CD4-positive, CD25-positive, alpha-beta regulatory T cell (primary cell): ENCODE measurements at places on chromosomes 12 and 14. TPM values are rescaled to one million over a fixed set of nuclear protein-coding genes. Genes with fewer than 3 reads are reported as not detected.

INTS13 gene
- total RNA-seq: 28.8 TPM

TBX5 gene
- total RNA-seq: not detected

C1R gene
- 4.6 TPM for total RNA-seq

ADAM21 gene
- not detected for total RNA-seq

CRACR2A gene
- total RNA-seq: 42.9 TPM

MOAP1 gene
- 85.5 TPM for total RNA-seq

STON2 gene
- 4.4 TPM for total RNA-seq

FAM90A1 gene
- 0.67 TPM for total RNA-seq

KIF26A gene
- 0.07 TPM for total RNA-seq

PPFIA2 gene
- not detected for total RNA-seq

NPAS3 gene
- total RNA-seq: not detected

CD69 gene
- 1,130 TPM for total RNA-seq

MYO1H gene
- total RNA-seq: not detected

CLECL1 gene
- 0.84 TPM for total RNA-seq
